ENCODE measurements at places on chromosomes 16 and 17.

DNA sequence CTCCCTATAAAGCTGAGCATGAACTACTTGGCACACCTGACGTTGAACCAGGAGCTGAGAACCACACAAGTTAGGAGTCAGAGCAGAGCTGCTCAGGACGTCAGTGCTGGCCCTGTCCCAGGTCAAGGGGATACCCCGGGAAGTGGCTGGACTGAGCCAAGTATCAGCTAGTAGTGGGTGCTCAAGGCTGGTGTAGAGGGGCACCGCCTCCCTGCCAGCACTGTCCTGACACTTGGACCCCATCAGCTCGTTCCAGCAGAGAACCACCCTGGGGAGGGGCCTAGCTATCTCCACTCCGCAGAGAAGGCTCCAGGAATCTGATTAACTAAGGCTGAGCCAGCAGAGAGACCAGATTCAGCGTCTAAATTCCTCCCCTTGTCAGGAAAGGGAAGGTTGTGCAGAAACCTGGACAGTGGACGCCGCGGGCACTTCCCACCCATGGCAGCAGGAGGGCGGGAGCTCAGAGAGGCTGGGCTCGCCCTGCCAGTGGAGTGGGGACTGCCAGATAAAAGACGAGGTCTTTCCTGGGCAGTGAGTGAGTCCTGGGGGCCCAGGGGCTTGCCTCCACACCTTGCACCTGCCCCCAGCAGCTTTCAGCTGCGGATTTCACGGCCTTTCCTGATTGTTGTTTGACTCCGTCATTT is 21.0 kb downstream of the C16orf90 start:
- no peak for DNase-seq

DNA sequence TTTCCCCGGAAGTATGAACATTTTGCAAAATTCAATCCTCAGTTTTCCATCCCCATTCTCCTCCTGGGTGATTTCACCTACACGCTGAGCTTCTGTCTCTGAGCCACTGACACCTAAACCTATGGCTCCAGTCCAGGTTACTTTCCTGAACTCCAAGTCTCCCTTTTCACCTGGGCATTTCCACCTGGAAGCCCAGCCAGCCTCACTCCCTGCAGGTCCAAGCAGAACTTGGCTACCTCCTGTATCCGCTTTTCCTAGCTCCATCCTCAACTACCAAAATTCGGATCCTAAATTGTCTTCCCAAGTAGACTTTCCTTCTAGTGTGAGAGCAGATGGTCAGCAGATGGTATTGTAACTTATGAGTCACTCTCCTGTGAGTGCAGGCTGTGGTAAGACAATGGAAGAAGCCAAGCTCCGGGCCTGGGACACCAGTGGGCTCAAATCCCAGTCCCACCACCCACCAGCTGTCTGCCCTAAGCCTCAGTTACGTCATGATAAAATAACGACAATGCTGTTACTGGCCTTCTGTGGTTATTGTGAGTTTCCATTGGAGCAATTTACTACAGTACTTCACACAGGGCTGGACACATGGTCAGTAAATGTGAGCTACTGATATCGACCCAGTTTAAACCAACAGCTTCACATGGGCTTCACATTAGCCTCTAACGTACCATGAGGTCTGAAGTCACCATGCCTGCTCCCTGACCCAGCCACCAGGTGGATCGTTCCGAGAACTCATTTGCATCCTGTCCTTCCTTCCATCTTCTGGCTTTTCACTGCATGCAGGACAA is 33.3 kb downstream of the PECAM1 start:
- DNase-seq = no peak

DNA sequence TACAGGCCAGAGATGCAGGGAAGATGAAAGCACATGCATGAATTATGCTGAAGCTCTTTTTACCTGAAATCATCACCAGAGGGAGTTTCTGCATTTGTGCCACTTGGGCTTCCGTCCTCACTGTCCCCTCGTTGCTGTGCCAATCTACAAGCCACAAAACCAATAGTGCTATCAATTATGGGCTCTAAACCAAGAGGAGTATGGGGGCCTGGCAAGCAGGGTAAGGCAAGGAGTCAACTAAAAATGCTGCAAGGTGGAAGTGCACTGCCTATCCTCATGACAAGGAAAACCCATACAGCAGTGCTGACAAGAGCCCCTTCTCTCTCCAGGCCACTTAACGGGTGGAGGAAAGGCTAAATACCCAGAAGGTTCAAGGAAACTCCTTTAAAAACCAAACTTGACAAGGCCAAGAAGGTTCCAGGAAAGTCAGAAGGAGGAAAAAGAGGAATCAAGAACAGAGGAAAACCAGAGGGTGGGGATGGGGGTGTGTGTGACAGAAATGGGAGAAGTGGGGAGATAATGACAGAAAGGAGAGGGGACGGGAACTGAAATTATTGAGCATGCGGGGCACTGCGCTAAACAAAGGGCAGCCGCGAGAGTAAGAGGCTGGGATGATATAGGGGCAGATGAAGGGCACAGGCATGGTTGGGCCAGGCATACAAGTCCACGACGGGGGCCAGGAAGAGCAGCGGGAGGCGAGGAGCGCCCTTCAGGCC is 674 bp downstream of the C17orf75 start:
- DNase-seq = no peak

GRCh38 chr17:17437461-17437860 is 39.3 kb upstream of the MED9 start:
- no peak for DNase-seq

GRCh38 chr16:69396187-69397061 is 10.6 kb upstream of the TERF2 start:
- DNase-seq = peak; percentile 84

- peak; percentile 94 for DNase-seq
These were observed 1.3 kb downstream of the METRN start for GRCh38 chr16:716200-716568.

DNA sequence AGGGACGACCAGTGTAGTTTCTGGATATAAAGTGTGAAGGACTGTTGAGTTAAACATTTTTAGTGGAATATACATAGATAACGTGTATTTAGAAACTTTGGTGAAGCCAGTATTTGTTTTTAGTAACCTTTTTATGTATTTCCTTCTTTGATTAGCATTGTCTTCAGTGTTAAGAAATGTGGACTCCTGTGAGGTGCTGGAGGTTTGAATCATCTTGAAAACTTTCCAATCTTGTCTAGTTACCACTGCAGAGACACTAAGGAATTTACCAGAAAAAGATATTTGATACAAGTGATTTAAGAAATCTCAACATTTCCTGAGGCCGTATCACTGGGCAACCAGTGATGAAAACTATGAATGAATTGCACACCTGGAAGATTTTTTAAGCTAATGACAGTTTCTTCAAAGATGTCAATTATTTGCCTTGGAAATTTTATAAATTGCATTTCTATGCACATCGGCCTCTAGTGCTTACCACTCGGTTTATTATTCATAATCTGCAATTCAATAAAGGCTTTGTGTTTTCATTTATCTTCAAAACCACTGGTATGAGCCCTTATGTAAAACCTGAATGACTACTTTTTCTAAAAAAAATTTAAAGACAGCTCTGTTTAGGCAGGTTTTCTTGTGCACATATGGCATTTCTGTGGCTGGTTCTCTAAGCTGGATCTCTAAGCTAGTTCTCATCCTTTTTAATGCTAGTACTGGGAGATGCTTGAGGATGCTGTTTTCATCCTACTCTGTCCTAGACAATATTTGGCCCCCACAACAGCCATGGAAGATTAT is 31.4 kb upstream of the ADCY7 start:
- DNase-seq = no peak

GRCh38 chr16:17747081-17747756 is 276.5 kb upstream of the XYLT1 start:
- DNase-seq = no peak

DNA sequence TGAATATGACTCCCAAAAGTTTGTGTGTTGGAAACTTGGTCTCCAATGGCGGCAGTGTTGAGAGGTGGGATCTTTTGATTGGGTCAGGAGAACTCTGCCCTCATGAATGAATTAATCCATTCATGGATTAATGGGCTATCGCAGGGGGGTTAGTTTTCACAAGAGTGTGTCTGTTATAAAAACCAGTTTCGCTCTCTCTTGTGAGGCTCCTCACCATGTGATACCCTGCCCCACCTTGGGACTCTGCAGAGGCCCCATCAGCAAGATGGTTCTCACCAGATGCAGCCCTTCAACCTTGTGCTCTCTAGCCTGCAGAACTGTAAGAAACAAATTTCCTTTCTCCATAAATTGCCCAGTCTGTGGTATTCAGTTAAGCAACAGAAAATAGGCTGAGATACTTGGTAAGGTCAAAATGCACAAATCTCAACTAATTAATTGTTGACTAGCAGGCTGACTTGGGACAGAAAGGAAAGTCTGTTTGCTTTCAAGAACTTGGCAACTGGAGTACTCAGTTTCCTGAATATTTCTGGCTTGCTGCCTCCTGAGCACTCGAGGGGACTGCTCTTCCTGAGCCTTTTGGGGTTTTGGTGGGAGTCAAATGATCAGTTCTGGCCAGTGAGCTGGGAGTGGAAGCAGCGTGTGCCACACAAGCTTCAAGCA is 13.8 kb upstream of the CCL17 start:
- no peak for DNase-seq

DNA sequence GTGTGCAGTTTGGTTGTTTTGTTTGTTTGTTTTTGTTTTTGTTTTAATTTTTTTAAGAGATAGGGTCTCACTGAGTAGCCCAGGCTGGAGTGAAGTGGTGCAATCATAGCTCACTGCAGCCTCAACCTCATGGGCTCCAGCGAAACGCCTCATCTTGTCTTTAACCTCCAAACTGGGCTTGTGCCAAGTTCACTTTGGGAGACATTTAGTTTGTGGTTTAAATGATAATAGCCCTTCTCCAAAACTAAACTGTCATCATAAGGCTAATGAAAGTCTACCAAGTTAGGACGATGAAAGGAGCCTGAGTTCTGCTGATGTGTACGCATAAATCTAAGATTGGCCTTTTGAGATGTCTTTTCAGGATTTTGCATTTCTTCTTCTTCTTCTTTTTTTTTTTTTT is 6.5 kb upstream of the CARD14 start:
- no peak for DNase-seq

DNA sequence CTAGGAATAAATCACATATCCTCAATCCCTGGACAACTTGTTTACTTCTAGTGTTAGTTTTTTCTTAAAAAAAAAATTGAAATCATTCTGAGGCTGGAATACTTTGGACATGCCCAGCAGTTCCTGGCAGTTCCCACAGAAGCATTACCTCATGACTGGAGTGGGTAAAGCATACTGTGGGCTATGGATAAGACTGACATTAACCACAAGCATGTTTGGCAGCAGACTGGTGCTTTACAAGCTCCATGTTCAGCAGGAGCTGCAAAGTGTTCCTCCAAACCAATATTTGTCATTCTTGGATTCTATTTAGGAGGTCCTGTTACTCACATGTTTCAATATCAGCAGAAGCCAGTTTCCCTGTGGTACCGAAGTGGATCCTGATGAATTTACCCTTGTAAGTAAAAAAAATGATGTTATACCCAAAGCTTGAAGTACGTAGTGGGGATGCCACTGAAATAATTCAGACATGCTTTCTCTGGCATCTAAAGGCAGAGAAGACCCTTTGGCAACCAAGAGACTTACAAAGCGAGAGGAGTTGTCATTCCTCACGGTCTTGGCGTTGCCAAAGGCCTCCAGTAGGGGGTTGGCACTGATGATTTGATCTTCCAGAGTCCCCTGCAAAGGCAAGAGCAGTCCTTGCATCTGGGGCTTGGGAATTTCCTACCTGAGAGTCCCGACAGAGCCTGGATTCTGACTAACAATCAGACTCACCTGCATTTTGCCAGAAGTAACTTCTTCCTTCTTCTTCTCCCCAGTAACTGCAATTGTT is 4.9 kb downstream of the MYH1 start:
- no peak for DNase-seq

GRCh38 chr16:89581045-89581695 is 5.6 kb downstream of the CPNE7 start:
- no peak for DNase-seq

- DNase-seq = no peak
These were observed 39.3 kb downstream of the TNFRSF13B start for GRCh38 chr17:16932611-16933010.

DNA sequence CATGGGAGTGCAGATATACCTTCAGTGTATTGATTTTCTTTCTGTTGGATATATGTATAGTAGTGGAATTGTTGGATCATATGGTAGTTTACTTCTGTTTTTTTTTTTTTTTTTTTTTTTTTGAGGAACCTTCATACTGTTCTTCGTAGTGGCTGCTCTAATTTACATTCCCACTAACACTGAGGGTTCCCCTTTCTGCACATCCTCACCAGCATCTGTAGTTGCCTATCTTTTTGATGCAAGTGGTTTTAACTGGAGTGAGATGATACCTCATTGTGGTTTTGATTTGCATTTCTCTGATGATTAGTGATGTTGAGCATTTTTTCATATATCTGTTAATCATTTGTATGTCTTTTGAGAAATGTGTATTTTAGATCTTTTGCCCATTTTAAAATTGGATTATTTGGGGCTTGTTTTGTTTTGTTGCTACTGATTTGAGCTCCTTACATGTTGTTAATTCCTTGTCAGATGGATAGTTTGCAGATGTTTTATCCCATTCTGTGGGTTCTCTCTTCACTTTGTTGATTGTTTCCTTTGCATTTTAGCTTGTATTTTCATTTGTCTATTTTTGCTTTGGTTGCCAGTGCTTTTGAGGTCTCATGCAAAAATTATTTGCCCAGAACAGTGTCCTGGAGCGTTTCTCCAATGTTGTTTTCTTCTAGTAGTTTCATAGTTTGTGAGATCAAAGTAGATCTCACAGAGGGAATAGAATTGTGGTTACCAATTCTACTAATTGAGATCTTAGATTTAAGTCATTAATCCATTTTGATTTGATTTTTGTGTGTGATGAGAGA is 25.0 kb upstream of the BCAS3 start:
- no peak for DNase-seq

- no peak for DNase-seq
These were observed 810 bp upstream of the GAN start for GRCh38 chr16:81313701-81314602.

DNA sequence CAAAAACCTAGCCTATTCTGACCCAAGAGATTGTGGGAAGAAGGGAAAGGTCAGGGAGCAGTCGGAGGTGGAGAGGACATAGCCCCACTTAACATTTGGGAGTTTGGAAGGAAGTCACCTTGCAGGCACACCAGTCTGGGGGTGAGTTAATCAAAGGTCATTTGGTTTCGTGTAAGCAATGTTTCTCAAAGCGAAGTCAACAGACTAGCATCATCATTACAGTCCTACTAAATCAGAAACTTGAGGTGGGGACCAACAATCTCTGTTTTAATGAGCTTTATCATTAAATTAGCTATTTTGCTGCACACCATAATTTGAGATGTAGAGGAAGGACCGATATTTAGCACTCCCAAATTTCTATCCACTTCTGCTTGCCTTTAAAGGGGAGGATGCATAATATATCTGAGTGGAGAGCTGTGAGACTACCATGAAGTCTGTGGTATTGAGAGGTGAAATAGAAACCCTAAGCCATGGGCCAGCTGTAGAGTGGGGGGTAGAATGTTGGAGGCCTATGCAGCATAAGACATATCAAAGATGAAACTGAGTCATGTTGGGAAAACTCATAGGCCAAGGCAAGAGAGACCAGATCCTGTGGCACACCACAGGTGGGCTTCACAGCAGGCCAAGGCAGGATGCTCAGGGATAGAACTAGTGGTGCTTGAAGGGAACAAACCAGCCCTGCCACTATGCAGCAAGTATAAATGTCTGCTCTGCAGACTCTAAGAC is 141.7 kb upstream of the ANKFN1 start:
- no peak for DNase-seq

GRCh38 chr17:28953444-28954118 is 2.3 kb upstream of the PHF12 start:
- DNase-seq = peak; percentile 16
